ENCODE measurements at places on chromosomes 6 and 20.

DNA sequence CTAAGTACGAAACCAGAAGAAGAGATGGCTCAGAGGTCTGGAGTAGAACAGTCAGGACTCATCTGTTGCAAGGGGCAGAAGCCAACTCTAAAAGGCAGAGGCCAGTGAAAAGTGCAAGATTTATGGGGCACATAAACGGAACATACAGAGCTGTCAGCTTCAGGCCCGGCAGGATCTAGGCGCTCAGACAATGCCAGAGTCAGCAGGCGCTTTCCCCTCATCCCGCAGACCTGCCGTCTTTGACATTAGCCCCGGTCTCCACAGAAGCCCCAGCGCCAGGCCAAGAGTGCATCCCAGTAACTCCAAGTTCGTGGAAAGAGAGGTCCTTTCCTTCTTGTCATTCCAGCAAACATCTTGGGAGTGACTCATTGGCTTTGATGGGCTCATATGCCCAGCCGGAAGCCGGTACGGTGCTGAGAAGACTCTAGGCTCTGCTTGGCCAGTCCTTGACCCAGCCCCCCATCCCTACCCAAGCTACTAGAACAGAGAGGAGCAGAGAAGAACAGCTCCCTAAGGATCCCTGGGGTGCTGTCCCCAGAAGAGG is 260.9 kb downstream of the TAF4 start:
- DNase-seq = no peak

DNA sequence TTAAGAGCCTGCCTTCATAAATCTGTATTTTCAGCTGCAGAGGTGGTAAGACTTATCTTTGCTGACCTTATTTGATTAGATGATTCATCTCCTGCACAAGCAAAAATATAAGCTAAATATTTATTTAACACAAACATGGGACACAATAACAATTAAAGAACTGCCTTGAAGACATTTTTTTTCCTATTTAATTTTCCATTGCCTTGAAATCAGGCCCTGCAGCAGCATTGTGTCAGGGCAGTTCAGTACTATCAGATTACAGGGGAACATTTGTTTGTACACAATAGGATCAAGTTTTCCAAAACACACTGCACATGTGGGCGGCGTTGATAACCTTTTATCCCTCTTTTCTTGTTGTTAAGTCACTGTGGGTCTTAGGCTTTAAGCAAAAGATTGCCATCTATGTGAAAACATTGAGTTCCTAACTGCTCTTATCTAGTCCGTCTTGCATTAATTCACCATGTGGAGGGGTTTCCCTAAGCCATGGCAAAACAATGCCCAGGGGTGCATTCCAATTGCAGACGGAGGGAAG is 7.4 kb downstream of the ADGRF5 start:
- DNase-seq = no peak

GRCh38 chr6:36104836-36105235 is 25.5 kb upstream of the MAPK13 start:
- no peak for DNase-seq

DNA sequence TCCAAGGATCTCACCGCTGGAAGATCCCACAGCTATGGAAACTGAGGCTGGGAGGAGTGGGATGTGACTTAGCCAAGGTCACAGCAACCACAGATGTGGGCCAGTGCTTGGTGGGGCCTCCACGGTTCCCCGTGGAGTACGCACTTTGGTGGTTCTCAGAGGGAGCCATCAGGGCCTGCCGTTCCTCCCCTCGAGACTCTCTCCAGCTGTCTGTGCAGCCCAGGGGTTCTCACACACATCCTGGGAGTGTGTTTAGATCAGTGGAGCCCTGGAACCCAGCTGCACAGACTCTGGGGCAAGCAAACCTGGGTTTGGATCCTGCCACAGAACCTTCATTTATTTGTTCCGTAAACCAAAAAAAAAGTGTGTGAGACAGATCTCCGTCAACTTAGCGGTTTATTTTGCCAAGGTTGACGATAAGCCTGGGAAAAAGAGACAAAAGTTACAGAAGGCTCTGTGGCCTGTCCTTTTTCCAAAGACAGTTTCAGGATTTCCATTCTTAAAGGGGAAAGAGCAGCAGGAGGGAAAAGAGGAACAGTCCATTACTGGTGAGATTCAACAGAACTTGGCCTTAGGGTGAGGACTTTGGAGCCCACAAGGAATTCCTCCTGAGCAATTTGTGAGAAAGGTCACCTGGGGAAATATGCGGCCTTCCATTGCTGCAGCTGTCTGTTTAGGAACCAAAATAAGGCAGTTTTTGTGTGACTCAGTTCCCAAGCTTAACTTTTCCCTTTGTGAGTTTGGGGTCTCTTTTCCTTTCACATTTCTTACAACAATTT is 13.6 kb upstream of the MYMX start:
- DNase-seq = no peak

DNA sequence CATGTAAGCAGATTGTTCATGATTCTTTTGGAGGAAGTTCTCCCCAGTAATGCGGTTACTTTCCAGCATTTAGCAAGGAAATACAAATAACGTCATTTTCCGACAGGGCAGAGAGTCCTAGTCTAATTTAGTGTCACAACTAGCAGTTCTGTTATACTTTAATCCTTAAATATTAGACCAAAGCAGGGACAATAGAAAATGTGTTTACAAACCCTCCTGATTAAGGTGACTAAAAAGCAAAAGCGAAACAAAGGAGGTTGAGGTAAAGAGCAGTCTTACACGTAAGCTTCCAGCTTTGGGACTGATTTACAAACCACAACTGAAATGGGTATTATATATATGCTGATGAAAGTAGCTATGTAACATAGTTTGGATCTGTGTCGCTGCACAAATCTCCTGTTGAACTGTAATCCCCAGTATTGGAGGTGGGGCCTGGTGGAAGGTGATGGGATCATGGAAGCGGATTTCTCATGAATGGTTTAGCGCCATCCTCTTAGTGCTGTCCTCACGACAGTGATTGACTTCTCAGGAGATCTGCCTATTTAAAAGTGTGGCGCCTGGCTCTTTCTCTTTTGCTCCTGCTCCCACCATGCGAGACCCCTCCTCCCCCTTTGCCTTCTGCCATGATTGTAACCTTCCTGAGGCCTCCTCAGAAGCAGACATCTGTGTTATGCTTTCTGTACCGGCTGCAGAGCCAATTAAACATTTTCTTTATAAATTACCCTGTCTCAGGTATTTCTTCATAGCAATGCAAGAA is 81.9 kb downstream of the PLCB1 start:
- no peak for DNase-seq

DNA sequence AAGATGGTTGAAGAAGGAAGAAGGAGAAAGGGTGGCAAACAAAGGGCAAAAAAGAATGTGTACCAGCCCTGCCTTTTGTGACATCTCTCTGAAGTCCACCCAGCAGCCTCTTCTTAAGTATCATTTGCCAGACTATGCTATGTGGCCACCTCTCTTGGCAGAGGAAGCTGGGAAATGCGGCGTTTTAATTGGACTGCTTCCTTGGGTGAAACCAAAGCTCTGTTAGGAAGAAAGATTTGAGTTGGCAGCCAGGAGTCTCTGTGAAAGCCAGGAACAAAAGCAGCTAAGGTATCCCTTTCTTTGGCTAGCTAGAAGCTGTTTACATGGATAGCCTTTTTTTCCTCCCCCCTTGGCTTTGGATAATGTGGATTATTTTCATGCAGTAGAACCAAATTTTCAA is 67.5 kb upstream of the GTSF1L start:
- no peak for DNase-seq

DNA sequence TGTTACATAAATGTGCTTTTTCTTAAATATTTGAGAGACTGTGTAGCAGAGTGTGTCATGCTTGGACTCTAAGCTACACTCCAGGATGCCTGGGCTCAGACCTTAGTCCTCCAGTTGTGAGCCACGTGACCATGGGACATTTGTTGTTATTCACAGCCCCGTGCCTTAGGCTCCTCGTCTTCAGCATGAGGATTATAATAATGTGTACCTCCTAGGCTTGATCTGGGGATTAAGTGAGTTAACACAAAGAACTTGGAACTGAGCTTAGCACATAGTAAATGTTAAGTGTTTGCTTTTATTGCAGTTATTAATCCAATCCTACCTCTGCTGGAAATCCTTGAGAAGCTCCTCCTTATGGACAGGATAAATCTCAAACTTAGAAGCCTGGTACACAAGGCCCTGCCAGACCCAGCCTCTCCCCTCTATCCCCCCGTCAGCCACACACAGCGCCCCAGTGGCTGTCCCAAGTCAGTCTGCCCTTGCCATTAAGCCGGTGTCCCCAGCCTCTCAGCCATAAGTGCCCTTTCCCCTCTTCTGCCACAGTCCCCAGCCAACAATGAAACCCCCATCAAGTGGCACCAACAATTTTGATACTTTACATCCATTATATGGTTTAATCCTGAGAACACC is 177.5 kb downstream of the TMEM242 start:
- peak; percentile 52 for DNase-seq

DNA sequence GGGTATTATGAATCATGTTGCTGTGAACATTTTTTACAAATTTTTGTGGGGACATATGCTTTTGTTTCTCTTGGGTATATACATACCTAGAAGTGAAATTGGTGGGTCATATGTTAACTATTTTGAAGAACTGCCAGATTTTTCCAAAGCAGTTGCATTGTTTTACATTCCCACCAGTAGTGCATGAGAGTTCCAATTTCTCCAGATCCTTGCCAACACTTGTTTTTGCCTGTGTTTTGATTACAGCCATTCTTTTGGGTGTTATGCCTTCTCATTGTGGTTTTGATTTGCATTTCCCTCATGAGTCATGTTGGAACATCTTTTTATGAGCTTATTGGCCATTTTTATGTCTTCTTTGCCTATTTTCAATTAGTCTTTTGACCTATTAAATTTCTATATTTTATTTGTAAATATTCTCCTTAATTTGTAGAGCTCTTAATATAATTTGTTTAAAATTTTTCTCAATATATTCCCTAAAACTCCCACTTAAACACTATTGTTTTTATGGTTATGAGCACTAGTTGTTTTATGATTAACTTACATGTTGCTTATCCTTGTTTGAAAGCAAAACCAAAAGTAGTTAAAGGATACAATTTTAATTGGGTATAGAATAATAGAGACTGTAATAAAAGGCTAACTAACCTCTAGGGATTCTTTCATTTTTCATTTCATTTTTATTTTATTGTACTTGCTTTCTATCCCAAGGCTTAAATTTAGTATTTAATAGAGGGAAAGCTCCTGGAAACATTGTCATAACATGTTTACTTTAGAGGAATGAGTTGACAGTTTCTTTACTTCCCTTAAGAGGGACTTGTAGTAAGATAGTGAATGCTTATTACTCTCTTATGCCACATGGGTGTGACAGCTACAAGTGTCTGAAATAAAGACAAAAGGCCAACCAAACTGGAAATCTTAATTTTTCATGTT is 5.5 kb downstream of the UBR2 start:
- peak; percentile 95 for DNase-seq

- DNase-seq = no peak
Observed at GRCh38 chr6:18893540-18894269, 506.6 kb downstream of the RNF144B start.

- no peak for DNase-seq
Observed at GRCh38 chr20:14604143-14604542, 266.7 kb upstream of the FLRT3 start.

DNA sequence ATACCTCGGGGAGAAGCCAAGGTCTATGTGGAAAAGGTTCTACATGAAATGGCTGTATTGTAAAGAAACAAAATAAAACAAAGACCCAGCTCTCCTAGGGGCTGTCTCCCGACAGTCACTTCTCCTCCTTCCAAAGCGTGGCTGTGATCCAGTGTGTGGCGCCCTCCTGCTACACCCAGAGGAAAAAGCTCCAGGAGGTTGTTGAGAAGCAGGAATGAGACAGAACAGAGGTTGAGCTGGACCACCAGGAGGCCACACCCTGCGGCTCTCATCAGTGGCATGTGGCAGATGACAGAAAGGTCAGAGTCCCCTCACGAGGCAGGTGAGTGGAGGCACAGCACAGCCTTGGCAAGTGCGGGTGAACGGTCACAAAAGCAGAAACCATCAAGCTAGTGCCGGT is 236.0 kb downstream of the TBXT start:
- DNase-seq = no peak

DNA sequence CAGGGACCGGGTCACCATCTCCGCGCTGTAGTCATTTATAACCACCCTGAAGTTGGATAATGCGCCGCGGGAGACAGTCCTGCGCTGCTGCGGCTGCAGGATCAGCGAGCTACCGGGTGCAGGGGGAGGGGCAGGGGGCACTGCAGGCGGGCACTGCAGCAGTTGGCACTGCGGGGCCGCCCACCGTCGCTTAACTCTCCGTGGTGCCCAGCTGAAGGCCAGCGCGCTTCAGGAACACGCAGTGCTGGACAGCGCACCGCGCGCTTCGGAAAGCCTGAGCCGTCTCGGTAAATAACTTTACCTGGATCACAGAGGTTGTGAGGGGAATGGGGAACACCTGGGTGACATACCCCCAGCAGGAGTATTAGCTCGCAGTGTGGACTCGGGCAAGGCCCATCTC is 12.4 kb upstream of the LRFN2 start:
- DNase-seq = no peak

DNA sequence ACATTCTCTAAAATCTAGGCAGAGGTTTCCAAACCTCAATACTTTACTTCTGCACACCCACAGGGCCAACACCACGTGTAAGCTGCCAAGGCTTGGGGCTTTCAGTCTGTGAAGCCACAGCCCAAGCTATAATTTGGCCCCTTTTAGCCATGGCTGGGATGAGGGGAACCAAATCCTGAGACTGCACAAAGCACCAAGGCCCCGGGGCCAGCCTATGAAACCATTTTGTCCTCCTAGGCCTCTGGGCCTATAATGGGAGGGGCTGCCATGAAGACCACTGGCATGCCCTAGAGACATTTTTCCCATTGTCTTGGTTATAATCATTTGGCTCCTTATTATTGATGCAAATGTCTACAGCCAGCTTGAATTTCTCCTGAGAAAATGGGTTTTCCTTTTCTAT is 513.0 kb upstream of the ADGRB3 start:
- no peak for DNase-seq

DNA sequence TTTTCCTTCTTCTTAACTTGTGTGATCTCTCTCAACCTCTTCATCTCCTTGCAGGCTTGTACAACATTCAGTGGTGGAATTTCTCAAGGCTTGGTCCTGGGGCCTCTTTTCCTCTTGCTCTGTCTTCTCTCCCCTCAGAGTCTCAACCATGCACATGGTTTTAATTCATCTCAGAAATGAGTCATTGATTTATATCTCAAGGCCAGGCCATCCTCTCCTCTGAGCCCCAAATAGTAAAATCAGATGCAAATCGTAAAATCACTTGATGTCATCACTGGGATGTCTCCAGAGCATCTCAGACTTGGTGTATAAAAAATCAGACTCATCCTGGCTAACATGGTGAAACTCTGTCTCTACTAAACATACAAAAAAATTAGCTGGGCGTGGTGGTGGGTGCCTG is 85.0 kb downstream of the FNDC1 start:
- DNase-seq = no peak

- no peak for DNase-seq
Observed at GRCh38 chr6:63487103-63487813, 85.0 kb upstream of the LOC128125822 start.

Measured in fibroblast of the aortic adventitia (primary cell).